Stimulated activated CD4-positive, alpha-beta T cell treated with anti-CD3 and anti-CD28 coated beads, Interleukin-12 subunit alpha, Interleukin-12 subunit beta, amount 100 ng/mL, for 48 hours (primary cell): ENCODE measurements at places on chromosomes 7 and 10.
A peak's percentile ranks its signal among the peaks of the same experiment; 100 is the strongest.

DNA sequence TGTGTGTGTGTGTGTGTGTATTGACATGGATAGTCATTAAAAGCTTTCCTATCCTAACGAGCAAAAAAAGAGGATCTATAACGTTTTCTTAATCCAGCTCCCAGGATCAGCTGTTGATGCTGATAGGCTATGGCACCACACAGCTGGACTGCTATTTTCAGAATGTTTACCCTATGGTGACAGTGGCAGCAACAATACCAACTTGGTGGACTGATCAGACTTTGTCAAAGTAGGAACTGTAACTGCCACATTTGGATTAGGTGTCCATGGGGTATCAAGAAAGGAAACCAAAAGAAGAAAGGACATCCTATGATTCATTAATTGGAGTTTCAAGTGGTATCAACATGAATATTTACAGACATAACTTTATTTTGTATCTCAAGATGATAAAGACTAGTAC is 2.7 kb upstream of the CLEC5A start:
- no peak for DNase-seq

DNA sequence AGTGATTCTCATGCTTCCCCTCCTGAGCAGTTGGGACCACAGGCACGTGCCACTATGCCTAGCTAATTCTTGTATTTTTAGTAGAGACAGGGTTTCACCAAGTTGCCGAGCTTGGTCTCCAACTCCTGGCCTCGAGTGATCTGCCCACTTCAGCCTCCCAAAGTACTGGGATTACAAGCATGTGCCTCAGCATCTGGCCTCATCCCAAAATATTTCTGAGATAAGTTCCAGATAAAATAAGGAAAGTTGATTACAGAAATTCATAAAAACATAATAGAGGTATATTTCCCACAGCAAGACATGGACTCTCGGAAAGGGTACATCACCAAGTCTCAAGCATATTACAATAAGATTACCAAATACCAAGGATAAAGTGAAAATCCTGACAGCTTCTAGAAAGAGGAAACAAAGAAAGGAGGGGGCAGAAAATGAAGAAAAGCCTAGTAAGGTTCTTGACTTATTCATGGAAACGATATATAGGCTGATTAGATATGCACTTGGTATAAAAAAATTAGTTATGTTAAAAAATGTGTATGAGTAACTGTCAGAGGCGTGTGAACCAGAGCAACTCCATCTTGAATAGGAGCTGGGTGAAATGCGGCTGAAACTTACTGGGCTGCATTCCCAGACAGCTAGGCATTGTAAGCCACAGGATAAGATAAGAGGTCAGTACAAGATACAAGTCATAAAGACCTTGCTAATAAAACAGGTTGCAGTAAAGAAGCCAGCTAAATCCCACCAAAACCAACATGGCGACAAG is 35.0 kb downstream of the IQUB start:
- no peak for DNase-seq

GRCh38 chr10:114767101-114767985 is 54.2 kb upstream of the FHIP2A start:
- no peak for DNase-seq

DNA sequence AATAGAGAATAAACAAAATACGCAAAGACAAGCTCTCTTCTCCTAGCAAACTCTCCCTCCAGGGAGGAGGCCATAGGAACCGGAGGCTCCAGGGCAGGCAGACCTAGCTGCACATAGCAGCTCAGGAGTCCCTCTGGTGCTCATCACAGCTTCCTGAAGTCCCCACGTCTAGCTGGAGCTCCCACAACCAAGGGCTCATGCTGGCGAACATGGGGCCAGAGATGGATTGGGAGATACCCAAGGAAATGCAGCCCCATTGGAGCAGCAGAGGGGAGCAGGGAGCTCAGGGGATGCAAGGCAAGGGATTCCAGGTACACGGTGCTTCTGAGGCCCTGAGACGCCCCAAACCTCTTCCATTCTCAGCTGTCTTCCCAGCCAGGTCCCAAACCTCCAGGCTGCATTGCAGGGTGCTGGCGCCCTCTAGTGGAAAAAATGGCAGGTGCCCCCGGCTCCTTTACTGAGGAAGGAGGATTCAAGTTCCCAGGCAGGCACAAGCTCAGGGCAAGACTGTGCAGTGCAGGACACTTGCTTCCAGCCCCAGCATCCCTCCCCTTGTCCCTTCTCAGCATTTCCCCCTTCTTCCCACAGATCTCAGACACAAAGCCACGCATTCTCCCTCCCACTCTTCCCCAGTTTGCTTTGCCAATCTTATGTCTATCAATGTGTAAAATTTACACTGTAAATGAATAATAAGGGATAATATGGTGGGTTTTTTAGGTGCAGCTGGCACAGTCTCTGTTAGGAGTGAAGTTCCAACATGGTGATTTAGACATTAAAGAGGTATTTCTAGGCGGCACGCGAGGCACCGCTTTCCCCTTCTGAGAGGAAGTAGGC is 46.2 kb downstream of the GPAM start:
- DNase-seq: peak; percentile 44

GRCh38 chr10:22618078-22618785 is 96.1 kb downstream of the PIP4K2A start:
- DNase-seq: no peak

- DNase-seq: no peak
These were observed 77.2 kb upstream of the PDGFA start for GRCh38 chr7:596819-597182.

- DNase-seq: no peak
These were observed 484.5 kb upstream of the ZMIZ1 start for GRCh38 chr10:78584266-78584665.

DNA sequence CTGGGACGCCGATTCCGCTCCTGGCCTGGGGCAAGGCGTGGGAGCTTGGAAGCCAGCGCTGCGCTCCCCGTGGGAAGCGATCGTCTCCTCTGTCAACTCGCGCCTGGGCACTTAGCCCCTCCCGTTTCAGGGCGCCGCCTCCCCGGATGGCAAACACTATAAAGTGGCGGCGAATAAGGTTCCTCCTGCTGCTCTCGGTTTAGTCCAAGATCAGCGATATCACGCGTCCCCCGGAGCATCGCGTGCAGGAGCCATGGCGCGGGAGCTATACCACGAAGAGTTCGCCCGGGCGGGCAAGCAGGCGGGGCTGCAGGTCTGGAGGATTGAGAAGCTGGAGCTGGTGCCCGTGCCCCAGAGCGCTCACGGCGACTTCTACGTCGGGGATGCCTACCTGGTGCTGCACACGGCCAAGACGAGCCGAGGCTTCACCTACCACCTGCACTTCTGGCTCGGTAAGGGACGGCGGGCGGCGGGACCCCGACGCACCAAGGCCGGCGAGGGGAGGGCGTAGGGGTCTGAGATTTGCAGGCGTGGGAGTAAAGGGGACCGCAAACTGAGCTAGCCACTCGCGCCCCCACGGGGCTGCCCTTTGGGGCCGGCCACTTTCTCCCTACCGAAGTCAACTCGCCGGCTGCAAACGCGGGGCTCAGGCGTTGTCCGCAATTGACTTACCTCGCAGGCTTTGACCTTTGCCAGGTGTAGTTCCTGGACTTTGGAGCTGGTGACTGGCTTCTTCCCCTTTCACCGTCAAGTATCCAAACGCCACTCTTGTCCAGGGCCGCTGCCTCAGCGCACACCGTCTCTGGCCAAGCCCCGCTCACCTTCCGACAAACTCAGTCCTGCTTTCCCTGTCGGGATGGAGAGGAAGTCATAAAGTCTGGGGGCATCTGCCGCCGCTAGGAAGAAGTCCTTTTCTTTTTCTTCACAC is at the start of gene SCIN:
Gene SCIN, plus strand, starts transcription at position 187 of the 928 bp plus-strand sequence. Its CDS starts 67 bp downstream, at position 254.
- peak; percentile 12 for DNase-seq

DNA sequence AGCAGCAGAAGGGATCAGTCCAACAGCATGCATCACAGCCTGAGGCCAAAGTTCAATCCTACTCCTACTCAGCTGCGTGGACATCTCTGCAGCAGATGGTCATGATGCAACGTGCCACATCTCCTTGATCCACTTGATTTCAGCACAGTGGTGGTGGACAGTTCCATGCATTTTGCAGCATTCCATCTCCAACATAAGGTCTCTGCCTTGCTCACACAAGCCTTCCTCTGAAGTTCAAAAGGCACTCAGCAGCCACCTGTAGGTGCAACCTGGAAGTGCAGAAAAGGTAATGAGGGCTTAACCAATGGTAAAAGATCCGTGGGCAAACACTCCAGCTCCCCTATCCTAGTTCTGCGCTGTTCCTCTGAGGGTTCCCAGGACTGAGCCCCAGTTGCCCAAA is 57.5 kb upstream of the CHCHD3 start:
- no peak for DNase-seq

DNA sequence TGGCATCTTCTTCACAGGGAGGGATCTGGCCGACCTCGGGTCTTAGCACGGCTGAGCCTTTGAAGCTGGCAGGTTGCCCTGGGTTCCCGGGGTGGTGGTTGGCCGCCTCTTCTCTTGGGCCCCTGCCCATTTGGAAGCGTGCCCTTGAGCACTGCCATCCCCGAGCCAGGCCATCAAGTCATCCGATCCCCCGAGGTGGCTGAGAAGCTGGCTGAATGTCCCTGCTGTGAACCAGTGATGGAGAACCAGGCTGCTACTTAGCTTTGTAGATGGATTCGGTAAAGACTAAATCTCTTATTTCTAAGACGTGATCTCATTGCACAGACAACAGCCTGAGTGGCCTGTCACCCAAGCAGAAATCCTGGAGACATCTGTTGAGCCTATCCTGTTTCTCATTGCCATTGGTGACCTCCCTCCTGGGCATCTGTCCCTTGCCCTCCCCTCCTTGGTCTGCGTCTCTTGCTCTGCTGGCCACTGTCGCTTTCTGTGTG is 74.3 kb downstream of the GRK5 start:
- DNase-seq: no peak
